ENCODE measurements at places on chromosomes 5 and 9.
A peak's percentile ranks its signal among the peaks of the same experiment; 100 is the strongest.

GRCh38 chr9:130137081-130137640 lies 35.0 kb upstream of the NCS1 start:
- no peak for DNase-seq

DNA sequence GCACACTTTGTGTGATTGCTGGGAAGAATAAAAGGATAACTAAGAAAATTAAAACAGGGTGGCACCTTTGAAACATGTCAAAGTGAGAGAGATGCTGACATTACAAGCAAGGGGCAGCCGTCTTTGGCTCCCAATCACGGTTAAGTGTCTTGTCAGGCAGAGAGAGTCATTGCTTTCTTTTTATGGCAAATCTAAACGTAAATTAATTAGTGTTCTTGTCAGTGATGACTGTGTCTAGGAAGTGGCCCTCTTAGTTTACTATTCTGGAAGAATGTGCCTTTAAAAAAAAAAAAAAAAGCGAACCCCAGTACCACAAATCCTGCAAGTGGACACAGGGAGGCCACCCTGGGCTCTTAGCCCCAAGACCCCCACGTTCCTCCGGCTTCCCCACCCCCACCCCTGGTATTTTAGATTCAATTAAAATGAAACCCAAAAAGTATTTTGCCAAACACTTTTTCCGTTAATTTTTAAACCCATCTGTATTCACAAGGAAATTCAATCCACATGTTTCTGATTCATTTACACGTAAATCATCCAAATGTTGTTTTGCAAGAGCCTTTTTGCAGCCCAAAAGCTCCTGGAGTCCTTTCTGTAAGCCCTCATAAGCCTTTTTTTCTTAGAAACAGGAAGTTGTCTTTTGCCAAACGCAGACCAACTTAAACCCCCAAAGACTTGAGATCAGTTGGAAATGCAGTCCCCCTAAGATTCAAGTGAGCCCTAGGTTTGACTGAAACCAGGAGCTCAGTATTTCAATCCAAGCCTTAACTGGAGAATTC lies 399.3 kb downstream of the EBF1 start:
- DNase-seq: no peak

GRCh38 chr5:124131466-124131865 lies 615.0 kb downstream of the ZNF608 start:
- DNase-seq: no peak

DNA sequence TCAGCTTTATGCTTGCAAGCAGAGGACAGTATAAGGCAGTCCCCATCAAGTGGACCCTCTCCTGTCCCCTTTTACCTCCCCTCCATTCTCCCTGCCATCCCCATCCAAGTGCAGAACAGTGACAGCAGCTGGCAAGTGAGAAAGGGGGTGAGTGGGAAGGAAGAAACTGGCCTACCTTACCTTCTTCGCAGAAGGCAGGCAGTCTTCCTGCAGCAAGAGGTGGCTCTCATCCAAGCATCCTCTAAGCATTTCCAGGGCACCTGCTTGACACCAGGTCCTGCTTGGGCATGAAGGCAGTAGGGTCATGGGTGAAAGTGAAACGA lies 77.3 kb upstream of the SH3PXD2B start:
- no peak for DNase-seq

DNA sequence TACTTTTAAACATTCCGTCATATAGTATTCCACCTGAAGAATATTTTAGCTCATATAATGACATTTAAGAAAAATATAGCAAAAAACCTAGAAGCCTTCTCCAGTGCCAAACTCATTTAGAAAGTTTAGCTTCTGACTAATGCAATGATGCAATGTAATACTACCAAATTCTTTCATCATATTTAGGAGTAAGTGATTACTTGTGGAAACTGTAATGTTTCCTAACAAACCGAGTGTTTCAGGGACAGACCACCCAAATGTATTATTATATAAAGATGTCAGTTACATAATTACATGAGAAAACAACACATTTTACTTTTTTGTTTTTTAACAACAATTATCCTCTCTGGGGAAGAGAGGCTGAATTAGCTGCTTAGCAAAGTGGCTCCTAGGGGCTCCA lies 316.2 kb downstream of the ARL15 start:
- DNase-seq: no peak

DNA sequence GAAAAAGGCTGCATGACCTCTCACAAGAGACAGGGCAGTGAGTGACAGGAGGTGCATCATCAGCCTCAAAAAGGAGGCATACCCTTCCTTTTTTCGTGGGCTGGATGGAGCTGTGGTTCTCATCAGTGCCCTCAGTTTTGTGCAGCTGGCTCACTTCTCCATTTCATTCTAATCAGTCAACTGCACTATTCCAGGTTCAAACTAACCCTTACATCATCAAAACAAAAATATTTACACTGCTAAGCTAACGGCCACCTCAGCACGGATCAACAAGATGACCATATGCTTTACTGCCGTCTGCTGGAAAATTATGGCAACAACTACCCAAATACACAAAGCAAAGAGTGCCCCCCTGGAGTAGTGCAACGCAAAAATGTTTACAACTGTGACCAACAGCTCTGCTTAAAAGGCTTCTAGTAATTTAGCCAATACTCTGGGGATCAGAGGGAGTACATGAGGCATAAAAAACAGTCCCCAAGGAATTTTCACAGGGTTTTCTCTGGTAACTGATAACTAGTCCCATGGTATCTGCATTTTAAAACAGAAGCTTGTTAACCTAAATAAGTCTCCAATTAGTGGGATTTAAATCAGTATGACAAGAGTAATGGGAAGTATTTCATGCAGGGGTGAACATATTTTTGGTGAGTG lies 10.8 kb downstream of the KCNV2 start:
- peak; percentile 29 for DNase-seq

GRCh38 chr5:45695804-45696156 lies 400 bp downstream of the HCN1 start:
- DNase-seq: no peak

GRCh38 chr9:120724757-120725400 lies 10.6 kb upstream of the MEGF9 start:
- no peak for DNase-seq

- DNase-seq: peak; percentile 73
These were observed 1.7 kb downstream of the SMIM3 start for GRCh38 chr5:150780187-150780692.

DNA sequence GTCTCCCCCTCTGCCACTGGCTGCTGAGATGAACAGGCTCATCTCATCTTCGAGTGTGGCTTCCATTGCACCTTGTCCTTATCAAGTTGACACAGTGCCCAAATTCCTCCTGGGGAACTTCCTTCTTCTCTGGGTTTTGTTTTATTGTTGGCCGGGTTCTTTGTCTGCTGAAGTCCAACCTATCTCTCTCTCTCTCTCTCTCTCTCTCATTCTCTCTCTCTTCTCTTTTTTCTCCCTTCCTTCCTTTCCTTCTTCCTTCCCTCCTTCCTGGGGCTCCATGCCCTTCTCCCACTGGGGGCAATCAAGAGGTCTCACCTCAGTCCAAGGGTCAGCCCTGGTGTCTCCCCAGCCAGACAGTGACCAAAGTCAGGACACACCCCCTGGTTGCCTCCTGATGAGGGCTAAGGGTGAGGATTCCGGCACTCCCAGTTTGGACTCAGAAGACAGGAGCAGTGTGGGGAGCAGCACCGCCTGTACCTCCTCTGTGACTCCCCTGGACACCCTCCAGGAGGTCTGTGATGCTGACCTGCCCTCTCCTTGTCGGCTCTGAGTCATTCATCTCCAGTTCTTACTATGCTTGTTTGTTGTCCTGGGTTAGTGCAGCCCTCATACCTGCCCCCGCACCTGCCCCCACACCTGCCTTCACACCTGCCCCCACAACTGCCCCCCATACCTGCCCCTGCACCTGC lies 30.7 kb downstream of the KCNT1 start:
- DNase-seq: no peak

DNA sequence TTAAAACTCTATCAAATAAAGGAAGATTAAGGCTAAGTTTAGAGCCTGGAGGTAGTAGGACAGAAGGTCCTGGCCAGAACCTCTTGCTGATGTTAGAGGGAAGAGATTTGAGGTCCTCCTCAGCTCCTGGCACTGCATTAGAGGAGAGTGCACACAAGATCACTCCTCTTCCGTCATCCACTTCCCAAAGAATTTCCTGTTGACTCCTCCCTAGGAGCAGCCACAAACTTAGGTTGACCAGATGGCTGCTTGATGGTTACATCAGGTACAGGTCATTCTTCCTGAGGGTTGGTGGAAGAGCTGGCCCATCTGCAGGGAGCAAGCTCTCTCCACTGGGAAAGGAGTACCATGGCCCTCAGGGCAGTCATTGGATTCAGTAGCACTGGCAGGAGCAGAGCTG lies 93.9 kb upstream of the IL33 start:
- DNase-seq: no peak

GRCh38 chr9:74742792-74743730 lies 144.7 kb downstream of the TRPM6 start:
- DNase-seq: no peak

- no peak for DNase-seq
These were observed 37.0 kb upstream of the TAF1L start for GRCh38 chr9:32672469-32672868.

- DNase-seq: no peak
These were observed 150.4 kb downstream of the DCP2 start for GRCh38 chr5:113127021-113127420.

- DNase-seq: no peak
These were observed 105.4 kb upstream of the PCAT7 start for GRCh38 chr9:94449486-94449885.

DNA sequence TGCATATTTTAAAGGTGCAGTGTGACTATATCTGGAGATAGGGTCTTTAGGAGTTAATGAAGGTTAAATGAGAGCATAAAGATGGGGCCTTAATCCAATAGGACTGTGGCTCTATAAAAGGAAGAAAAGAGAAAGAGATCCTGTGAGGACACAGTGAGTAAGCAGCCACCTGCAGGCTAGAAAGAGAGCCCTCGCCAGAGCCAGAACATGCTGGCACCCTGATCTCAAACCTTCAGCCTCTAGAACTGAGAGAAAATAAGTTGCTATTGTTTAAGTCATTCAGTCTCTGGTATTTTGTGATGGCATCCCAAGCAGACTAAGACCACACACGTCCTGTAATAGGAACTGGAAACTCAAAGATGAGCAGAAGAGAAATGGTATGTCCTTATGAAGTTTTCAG lies 41.0 kb downstream of the RNF180 start:
- DNase-seq: no peak

DNA sequence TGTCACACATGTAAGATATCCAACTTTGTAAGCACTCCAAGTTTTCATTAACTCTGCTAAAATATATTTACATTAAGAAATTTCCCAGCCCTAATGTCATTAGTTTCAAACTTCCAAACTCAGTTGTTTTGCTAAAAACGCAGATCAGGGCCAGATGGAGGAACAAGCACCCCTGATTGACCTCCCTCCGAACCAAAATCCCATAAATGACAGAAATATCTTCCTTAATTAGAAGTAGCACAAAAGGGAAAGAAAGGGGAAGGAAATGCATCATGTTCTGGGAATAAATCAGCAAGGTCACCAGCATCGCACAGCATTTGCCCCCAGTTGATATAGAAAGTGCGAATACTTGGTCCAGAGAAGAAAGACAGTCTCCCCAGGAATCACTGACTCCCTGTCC lies 61.4 kb upstream of the RUFY1 start:
- no peak for DNase-seq

DNA sequence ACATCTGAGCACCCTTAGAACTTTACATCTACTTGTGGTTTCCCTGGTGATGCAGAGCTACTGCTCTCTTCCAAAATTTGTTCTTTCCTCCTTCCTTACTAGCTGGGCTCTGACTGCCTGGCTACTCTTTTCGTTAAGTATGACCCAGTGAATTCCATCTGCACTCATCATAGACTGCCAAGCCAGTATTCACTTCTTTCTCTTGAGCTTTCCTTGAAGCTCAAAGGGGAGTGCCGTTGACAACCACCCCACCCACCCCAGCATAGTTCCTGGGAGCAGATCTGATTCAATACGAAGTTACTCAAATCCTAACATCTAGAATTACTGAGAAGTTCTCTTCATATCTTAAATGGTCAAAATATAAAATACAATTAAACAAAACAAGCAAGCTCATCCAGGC lies 190.5 kb downstream of the ADAMTS12 start:
- no peak for DNase-seq

GRCh38 chr9:74577956-74578355 lies 80.8 kb downstream of the RORB start:
- DNase-seq: no peak

- peak; percentile 36 for DNase-seq
These were observed 572 bp downstream of the NR4A3 start for GRCh38 chr9:99822109-99822805.

GRCh38 chr9:134957945-134958227 lies 40.2 kb upstream of the FCN1 start:
- no peak for DNase-seq

DNA sequence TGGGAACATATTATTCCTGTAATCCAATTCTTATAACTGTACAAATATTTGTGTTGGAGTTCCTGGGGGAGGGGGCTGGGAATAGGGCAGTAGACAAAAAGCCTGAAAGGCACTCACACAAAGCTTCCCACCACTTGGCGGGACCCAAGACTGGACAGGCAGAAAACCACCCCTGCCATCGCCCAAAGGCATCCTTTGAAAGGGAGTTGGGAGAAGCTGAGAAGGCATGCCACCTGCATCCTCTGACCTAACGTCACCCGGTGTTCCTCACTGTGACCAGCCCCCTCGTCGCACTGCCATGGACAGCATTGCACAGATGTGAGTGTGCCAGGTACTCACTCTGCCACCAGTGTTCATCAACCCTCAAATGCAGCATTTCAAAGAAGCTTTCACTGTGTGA lies 80.6 kb upstream of the SMIM23 start:
- no peak for DNase-seq

DNA sequence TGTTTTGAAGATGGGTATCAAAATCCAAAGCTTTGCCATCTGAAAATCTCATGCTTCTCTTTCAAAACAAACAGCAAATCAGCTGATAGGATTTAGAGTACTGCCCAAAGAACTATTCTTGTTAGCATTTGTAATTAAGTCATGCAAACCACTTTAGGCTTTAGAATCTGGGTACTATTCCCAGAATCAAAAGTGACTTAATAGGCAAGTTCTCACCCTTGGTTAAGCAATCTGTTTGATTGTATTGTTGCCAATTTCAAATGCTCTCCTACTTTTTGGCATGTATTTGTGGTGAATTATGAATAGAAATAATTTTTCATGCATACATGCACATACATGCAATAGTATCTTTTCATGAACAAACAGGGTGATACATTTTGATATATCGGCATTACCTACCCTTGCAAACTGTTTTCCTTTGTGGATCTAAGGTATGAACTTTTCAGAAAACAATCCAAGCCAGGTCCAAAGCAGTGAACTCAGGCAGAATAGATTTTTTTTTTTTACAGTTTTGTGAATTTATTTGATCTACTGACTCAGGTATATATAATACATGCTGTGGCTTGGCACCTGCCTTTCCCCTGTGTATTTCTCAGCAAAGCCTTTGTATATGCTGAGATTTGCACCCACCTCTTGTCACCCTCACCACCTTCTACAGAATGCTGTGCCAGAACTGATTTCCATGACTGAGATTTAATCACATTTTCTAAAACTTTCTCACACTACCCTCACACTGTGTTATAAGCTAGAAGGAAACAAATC lies 9.0 kb downstream of the IL33 start:
- no peak for DNase-seq

All from GM06990 (cell line).